Mesendoderm (in vitro differentiated cells): ENCODE measurements at places on chromosomes 16 and 17.

DNA sequence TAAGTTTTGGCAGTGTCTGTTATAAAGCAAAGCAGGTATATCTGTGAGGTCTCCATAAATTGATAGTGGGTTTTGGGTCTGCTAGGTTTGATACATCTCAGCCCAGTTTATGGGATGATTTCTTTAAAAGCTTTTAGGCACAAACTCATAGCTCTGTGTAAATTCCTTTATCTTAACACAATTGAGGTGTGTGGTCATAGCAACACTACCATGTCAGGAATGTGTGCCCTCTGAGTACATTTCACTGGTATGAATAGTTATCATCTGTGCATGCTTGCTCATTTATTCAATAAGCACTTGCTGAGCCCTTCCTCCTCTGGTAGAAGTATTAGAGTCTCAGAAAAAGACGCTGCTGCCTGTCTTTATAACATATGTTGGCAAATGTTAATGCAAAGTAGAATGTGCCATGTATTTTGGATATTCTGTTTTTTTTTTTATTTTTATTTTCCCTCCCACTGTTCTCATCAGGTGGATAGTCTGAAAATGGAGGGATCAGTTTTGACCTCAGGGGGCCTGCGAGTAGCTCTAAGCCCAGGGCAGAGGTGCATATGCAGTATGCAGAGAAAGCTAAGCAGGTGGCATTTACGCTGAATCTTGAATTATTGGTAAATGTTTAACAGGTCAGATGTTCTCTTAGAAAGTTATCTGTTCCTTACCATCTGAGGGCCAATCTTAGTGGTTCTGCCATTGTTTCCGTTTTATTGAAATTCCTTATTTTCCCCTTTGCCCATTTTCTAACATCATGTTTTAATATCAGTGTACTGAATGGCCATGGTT is 90.7 kb downstream of the WNT3 start:
- H3K36me3 ChIP-seq = no peaks in the 10 kb centered on the region
- peak; percentile 34 for DNase-seq
- H3K27me3 ChIP-seq = no peaks in the 10 kb centered on the region
- H3K27ac ChIP-seq = no peak overlapping the region
- H3K4me3 ChIP-seq = no peak overlapping the region
- peaks cover 1% of the 10 kb centered on the region for H3K4me1 ChIP-seq

GRCh38 chr17:68886401-68886800 is 68.8 kb downstream of the ABCA8 start:
- no peak for DNase-seq
- H3K4me3 ChIP-seq = no peak overlapping the region

- no peaks in the 10 kb centered on the region for H3K4me1 ChIP-seq
- H3K27ac ChIP-seq = no peak overlapping the region
- no peak for DNase-seq
- no peaks in the 10 kb centered on the region for H3K36me3 ChIP-seq
Observed at GRCh38 chr17:44241106-44241624, 21.7 kb upstream of the UBTF start.

- H3K4me3 ChIP-seq = no peak within 1 kb of the TSS
- DNase-seq = no peak
- no peaks in the 10 kb centered on the region for H3K4me1 ChIP-seq
- no peaks in the 10 kb centered on the region for H3K36me3 ChIP-seq
- peaks cover 23% of the 10 kb centered on the region for H3K27me3 ChIP-seq
- H3K27ac ChIP-seq = no peak within 1 kb of the TSS
Observed at GRCh38 chr16:8589900-8590688, at the start of gene TMEM114. TMEM114 (minus strand) TSS chr16:8590511; CDS start chr16:8589838, 673 bp downstream.

DNA sequence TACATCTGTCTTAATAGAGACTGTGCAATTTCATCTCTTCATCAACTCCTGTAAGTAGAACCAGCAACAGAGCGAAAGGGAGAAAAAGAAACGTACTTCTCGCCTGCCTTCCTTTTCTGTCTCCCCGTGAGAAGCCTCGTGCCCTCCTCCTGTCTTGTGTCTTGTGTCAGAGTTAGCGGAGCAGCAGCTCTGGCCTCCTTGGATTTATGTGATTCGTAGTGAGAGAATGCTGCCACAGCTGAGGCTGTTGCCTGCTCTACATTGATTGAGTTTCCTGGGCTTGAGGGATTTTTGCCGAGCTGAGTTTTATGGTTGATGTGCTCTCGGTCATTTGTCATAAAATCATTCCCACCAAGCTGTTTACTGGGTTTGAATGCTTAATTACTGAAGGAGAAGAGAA is 579.1 kb upstream of the RBFOX1 start:
- H3K4me1 ChIP-seq = no peaks in the 10 kb centered on the region
- H3K27me3 ChIP-seq = no peaks in the 10 kb centered on the region

- H3K27me3 ChIP-seq = no peaks in the 10 kb centered on the region
- no peak overlapping the region for H3K4me3 ChIP-seq
- no peaks in the 10 kb centered on the region for H3K36me3 ChIP-seq
- no peaks in the 10 kb centered on the region for H3K4me1 ChIP-seq
Observed at GRCh38 chr16:72819345-72819744, 228.6 kb downstream of the ZFHX3 start.

- no peak overlapping the region for H3K27ac ChIP-seq
- H3K4me3 ChIP-seq = no peak overlapping the region
- no peaks in the 10 kb centered on the region for H3K36me3 ChIP-seq
- peak; percentile 43 for DNase-seq
- H3K4me1 ChIP-seq = no peaks in the 10 kb centered on the region
Observed at GRCh38 chr17:17672453-17673368, 8.5 kb upstream of the RAI1 start.

DNA sequence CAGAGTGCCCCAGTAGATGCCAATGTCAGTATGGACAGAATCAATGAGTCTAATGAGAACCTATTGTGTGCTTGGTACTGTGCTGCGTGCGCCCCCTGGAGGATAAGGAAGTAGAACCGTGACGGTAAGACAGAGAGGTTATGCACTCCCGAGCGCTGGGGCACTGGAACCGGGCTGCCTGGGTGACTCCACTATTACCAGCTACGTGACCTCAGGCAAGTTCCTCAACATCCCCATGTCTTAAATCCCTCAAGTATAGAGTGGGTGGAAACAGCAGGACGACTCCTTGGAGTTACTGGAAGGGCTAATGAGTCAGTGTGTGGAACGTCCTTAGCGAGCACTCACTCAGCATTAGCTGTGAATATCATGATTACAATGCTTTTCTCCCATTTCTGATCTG is 16.2 kb downstream of the CHST4 start:
- H3K4me3 ChIP-seq = no peak overlapping the region
- H3K27ac ChIP-seq = no peak overlapping the region
- DNase-seq = peak; percentile 82
- H3K27me3 ChIP-seq = no peaks in the 10 kb centered on the region
- no peaks in the 10 kb centered on the region for H3K4me1 ChIP-seq

DNA sequence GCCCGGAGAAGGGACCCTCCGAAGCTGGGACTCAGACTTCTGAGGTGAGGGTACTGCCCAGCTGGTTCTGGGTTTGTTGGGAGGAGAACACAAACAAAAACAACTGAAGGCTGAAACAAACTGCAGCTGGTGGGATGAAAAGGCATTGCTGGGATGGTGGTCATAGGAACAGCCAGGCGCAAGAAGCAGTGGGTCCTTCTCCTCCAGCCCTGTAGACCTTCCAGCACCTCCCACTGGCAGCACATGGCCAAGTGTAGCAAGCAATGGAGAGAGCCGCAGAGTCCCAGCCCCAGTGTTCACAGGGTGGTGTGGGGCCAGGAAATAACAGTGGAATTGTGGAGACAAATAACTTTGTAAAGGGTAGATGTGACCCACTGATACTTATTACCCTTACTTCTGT is 48.7 kb upstream of the FOXJ1 start:
- no peaks in the 10 kb centered on the region for H3K27me3 ChIP-seq
- no peak overlapping the region for H3K4me3 ChIP-seq
- no peak overlapping the region for H3K27ac ChIP-seq

- H3K4me3 ChIP-seq = no peak overlapping the region
- H3K27ac ChIP-seq = no peak overlapping the region
- H3K4me1 ChIP-seq = peaks cover 14% of the 10 kb centered on the region
- H3K27me3 ChIP-seq = no peaks in the 10 kb centered on the region
- peak; percentile 98 for DNase-seq
- H3K36me3 ChIP-seq = no peaks in the 10 kb centered on the region
Observed at GRCh38 chr17:17752089-17752820, 71.0 kb downstream of the RAI1 start.

DNA sequence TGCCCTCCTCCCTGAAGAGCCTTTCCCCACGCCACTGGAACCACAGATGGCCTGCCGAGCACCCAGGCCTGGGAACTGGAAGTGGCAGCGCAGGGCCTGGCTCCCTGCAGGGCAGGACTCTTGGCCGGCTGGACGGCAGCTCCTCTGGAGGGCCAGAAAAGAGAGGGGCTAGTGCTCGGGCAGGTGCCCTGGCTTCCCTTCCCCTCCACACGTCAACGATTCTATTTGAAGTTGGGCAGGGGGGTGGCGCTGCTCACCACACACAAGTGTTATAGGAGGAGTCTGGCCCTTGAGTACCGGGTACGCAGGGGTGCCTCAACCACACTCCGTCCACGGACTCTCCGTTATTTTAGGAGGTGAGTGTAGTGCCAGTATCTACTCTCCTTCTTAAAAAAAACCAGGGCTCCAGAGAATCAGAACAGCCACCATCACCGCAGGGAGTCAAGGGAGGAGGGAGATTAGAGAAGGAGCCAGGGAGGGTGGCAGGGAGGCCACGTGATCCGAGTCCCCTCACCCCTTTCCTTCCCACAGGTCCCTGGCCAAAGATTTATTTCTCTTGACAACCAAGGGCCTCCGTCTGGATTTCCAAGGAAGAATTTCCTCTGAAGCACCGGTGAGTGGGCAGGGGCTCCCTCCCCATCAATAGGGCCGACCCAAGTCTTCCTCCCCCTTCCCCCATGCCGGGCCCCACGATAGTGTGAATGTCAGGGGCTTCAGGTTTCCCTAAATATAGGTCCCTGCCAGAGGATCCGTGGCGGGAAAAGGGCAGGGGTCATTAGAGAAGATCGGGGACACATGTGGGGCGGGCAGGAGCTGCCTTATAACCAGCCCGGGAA is 1.4 kb upstream of the ALDOA start:
- no peaks in the 10 kb centered on the region for H3K27me3 ChIP-seq
- peak overlapping the region; percentile 86 for H3K4me3 ChIP-seq
- peaks cover 11% of the 10 kb centered on the region for H3K4me1 ChIP-seq
- H3K36me3 ChIP-seq = peaks cover 11% of the 10 kb centered on the region
- peak; percentile 77 for DNase-seq
